ENCODE measurements at places on chromosomes 5 and 9.

- no peak for DNase-seq
Measured at GRCh38 chr9:107491081-107492053, 1.8 kb upstream of the KLF4 start.

DNA sequence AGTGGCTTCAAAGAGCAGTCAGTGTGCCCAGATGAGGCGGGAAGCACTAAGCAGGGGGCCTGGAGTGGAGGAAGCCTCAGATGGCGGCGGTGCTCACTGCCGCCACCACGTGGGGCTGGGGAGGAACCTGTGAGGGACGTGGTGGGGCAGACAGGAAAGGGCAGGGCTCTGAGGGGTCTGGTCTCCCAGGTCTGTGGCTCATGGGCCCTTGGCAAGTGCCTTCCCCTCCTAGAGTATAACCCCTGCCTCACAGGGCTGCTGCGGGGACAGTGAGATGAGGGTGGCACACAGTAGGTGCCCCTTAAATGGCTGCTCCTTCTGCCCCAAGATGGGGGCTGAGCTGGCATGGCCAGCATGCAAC is 26.6 kb downstream of the NR5A1 start:
- DNase-seq, result no peak

- no peak for DNase-seq
Measured at GRCh38 chr5:33824516-33825195, 67.1 kb downstream of the ADAMTS12 start.

DNA sequence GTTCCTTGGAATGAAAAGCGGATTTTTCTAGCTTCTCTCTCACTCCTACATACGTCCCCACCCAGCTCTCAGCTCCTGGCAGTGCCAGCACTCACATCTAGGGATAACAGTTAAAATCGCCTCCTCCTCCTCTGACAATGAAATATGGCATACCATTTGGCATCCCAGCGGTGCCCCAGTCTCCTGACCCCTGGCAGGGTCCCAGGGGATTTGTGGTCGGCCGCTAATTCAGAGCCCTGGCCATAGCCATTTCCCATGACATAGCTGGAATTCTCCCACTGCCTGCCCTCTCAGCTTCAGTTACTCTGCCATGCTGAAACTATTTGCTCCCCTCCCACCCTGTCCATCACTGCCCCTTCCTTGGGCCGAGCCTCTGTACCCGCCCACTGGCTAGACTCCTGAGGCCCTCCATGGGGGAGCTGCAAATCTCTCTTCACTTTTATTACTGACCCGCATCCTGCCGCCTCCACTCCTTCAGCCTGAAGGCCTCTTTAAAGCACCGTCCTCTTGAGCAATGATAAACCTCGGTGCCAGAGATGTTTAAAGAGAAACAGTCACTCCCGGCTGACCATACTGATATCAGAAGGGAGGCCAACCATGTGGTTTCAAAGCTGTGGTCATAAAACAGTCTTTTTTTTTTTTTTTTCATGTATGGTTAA is 139.8 kb downstream of the SLIT3 start:
- DNase-seq, result no peak

GRCh38 chr5:149759986-149760853 is 30.1 kb downstream of the PPARGC1B start:
- no peak for DNase-seq

DNA sequence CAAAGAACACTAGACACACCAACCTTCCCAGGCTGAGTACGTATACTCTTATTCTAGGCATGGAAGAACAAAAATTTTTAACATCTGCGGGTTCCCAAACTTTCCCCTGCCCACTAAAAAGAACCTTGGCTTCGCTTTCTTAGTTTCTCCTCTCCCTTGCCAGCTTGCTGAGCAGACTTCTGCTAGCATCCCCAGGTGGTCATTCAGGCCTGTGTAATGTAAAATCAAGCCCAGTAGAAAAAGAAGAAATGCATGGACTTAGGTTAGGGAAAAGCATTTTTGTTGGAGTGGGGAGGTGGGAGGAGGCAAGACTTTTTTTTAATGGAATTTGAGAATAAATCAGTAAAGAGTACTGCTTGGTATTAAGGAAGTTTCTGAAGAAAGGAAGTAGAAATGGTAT is 331.0 kb upstream of the TLE4 start:
- DNase-seq, result no peak

DNA sequence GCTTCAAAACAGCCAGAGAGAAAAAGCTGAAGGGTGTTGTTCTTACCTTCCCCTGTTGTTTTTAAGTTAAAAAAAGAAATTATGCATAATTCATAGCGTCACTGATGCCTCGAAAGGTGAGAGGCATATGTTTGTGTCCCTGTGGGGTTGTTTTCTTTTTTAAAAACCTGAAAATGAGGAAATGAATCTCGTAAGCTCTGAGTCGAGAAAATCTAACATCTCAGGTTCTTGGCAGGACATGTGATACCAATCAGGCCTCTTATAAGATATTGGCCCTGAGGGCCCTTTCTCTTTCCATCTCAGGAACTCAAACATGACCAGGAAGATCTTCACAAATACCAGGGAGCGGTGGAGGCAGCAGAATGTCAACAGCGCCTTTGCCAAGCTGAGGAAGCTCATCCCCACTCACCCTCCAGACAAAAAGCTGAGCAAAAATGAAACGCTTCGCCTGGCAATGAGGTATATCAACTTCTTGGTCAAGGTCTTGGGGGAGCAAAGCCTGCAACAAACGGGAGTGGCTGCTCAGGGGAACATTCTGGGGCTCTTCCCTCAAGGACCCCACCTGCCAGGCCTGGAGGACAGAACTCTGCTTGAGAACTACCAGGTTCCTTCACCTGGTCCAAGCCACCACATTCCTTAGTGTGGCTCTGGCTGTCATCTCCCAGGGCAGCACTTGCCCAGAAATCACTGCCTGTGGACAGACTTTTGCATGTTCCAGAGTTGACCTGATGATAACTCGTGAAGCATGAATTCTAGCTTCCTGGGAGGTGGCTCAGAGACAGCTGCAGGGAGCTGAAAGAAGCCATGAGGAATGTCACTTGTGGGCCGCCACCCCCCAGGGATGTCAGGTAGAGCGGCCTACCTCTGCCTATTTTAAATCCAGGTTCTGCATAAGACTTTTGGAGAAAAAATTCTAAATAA is at the start of gene TAL2:
Gene TAL2 (plus strand): TSS at position 274 of the 921 bp plus-strand sequence. CDS start 40 bp downstream, at position 314.
- no peak for DNase-seq

DNA sequence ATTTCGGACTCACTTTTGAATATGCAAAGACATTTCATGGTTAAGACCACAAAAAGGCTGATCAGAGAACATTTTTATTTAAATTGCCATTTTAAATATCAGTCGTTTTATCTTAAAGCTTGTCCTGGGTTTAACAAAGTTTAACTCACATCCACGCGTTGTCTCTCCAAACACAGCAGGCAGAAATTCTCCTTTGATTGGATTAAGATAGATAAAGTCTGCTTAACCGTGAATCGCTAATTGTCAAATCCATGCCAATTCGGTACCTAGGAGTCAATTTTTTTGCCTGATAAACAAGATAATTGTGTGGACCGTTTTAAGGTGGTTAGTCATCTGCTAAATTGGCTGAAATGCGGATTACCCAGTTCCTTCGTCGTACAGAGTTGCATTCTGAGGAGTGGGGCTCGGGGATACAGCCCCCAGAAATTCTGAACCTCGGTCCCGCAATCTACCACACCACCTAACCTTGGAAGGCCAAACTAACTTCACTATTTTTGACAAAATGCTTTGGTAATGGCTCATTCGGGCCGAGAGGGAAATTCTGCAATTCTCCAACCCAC is 665 bp upstream of the BTF3 start:
- DNase-seq, result no peak

DNA sequence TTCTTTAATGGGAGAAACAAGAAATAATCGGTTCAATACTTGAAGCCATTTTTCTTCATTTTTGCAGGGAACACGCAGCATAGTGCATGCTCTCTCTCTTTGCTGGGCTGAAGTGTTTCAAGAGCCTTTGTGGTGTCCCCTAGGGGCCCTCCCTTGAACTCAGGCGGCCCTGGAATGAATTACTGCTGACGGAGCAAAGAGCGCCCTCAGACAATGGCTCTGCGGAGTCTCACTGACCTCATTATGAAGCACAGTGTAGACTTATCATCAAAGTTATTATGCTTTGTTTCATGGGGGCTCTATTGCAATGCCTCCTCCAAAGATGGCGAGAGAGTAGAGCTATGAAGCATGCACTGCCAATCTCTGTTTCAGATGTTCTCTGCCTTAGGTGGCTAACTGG is 64.8 kb upstream of the ADCY2 start:
- DNase-seq, result no peak

- DNase-seq, result no peak
Measured at GRCh38 chr9:19470567-19470966, 61.8 kb downstream of the ACER2 start.

DNA sequence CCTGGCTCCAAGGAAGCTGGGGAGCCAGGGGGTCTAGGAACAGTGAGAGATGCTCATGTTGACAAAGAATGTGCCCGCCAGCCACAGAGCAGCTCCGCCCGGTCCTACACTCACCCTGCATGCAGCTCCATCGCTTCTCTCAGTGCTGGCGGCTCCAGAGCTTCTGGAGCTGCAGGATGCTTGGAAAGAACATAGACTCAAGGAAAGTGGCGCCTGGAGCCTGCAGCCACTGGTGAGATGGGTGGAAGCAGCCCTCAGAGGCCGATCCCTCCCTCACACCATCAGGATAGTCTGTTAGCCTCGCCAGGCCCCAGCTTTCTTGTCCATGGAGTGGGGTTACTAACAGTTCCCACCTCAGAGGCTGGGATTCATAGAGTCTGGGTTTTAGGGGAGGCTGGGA is 26.4 kb upstream of the SLC6A19 start:
- DNase-seq, result no peak

DNA sequence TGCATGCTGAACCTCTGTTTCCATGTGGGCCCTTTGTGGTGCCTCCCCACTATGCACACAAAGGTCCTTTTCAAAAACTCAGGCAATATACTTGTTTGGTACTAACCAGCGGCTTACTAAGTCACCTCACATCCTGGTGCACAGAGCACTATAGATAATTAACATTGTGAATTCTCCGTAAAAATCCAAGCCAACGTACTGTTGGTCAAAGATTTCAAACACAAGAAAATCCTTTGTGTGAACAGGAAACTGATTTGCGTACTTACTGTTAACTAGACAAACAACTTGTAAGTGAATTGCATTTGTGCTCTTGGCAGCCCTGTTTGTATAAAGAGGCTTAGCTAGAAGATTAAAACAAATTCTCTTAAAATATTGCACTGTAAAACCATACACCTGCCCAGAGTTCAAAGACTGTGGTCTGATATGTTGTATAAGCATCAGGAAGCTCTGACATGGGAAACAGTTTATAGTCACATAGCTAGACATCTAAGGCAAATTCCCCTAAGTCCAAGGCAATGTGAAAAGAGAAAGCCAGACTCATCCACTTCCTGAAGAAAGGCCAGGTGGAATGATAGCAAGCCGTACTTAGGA is 125.0 kb upstream of the SLC12A2 start:
- no peak for DNase-seq

DNA sequence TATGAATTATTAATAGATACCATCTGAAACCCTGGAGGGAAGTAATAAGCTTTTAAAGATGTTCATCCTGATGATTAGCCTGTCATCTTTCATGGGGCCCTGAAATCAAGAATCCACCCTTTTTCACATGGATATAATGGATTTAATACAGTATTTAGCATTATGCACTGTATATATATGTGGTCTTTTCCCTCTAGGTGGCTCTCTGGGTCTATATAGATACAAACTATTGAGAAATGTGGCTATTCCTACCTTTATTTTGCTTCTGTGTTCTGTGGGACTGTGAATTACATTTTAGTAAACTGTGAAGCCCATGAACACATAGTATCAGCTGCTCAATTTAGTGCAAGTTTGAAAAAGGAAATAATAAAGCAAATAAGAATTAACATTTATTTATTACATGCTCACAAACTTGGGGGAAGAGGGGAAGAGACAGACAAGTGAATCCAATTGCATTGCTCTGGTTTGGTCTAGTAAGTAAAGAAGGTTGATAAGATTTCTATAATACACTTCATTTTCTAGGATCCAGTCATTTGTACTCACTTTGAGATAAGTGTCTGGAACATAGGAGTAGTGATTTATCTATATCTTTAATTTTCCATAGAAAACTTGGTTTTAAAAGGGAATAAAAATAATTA is 112.2 kb downstream of the SCAMP1 start:
- DNase-seq, result no peak

GRCh38 chr5:108118813-108119514 is 262.9 kb downstream of the FBXL17 start:
- DNase-seq, result no peak

DNA sequence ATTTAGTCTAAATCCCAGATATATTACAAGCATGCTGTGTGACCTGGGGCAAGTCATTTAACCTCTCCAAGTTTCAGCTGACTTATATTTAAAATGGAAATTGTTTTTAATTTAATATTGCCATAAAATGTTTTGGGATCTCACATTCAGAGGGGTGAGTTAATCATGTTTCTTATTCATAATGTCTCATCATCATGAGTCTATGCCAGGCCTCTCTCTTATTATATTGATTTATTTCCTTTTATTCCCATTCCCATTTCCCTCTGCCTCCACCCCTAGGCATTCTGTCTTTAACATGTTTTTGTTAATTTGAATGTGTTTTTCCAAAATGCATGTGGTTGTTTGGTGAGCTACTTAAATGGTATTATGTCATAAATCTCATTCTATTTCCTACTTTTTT is 39.0 kb upstream of the TTC1 start:
- DNase-seq, result no peak

GRCh38 chr9:91106415-91107081 is 255.2 kb downstream of the AUH start:
- no peak for DNase-seq

GRCh38 chr5:78287833-78288232 is 6.7 kb downstream of the AP3B1 start:
- no peak for DNase-seq

DNA sequence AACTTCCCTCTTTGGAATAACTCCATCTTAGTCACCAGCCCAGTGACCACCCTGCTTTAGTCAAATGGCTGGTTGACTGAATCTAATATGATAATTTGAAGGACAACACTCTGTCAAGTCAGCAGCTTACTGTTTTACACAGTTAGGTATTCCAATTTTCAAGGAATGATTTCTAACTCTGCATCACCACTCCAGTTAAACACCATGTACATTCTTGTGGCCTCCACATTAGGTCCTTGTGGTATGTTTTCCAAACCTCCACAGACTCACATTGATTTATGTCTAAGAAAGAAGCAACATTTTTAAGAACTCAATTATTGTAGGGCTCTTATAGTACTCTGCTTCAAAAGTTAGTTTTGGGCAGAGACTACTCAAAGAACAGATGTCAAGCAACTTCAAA is 110.7 kb downstream of the TLE1 start:
- no peak for DNase-seq

- no peak for DNase-seq
Measured at GRCh38 chr5:61730866-61731265, 398.8 kb downstream of the ZSWIM6 start.

DNA sequence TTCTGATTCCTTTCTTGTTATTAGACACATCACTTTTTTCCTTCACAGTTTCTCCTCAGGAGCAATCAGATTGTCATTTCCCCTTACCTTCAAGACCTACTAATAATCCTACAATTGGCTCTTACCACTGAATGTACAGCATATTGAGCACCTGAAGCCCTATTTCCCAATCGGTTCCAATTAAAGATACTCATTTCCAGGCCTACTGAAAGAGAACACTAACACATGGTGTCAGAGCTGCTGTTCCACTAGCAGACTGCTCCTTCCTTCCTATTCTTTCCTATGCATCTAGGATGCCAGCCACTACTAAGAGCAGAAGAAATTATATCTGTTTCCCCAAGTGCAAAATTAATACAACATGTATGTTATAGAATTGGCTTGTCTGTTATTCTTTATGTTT is 34.6 kb downstream of the SKIC3 start:
- no peak for DNase-seq

- DNase-seq, result no peak
Measured at GRCh38 chr9:78038620-78039300, 7.1 kb upstream of the GNAQ start.

Measured in anterior cingulate cortex (tissue), 58 donors.